NT2/D1 (cell line): ENCODE measurements at places on chromosomes 3 and 15.

DNA sequence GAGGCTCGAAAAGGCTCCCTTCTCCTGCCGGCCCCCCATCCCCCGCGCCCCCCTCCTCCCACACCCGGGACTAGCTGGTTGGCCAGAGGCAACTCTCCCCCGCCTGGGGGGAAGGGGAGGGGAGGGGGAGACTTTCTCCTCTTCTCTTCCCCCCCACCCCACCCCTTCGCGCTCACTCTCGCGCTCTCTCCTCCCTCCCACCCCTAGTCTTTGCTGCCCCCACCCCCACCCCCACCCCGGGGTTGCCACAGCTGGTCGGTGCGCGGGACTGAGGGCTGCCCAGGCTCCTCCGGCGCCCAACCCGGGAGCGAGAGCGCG lies 710 bp downstream of the MECOM start:
- DNase-seq: no peak

- DNase-seq: no peak
These were observed 24.7 kb downstream of the TUSC7 start for GRCh38 chr3:116734243-116734642.

DNA sequence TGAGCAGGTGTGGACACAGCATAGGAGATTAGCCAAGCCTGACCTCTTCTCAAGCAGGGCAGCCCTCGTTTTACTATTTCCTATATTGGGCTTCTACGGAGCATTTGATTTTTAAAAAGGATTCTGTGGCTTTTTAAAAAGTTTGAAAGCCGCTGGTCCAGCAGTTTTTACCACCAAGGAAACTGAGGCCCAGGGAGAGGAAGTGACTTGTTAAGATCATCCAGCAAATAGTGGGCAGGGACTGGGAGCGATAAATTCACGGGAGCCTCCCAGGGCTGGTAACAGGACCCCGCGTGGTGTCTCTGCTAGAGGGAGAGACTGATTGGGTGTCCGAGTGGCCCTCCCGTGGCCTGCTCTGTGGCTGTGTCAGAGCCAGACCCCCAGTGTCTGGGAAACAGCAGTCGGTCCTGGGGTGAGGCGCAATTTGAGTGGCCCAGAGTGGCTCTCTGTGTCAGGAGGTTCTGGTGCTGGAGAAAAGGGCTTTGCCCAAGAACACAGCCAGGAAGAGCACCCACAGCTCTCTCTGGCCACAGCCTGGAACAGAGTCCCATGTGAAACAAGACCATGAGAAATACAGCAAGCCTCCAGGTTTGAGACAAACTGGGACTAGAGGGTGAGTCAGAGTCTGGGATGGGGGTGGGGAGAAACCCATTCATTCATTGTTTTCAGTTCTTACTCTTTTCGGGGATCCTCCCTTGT lies 4.2 kb downstream of the FURIN start:
- DNase-seq: no peak

- DNase-seq: no peak
These were observed 756 bp upstream of the CAMK2N2 start for GRCh38 chr3:184261854-184262763.

- no peak for DNase-seq
These were observed 202.5 kb downstream of the TLE3 start for GRCh38 chr15:69895202-69895601.

- DNase-seq: no peak
These were observed 243.7 kb downstream of the UACA start for GRCh38 chr15:70519616-70520015.

- DNase-seq: peak; percentile 23
These were observed 126.8 kb upstream of the ARHGEF3 start for GRCh38 chr3:56928379-56929068.

DNA sequence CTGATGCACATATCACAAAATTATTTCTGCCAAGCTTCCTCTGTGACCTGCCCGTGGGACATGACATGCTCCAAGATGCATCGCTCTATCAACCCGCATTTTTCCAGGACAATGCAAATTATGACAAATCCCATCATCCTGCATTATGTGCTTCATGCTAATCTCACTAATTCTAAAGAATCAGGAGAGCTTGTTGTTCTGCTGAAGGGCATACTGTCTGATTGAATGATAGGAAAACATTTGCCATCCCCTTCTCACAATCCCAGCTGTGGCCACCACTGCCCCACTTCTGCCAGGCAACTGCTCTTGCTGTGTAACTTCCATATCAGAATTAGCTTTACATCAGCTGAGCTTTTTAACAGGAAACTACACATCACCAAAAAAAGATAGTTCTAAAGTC lies 203.5 kb upstream of the NANOGP8 start:
- DNase-seq: no peak

GRCh38 chr3:124823206-124823605 lies 64.0 kb downstream of the ITGB5 start:
- no peak for DNase-seq

- no peak for DNase-seq
These were observed 50.5 kb upstream of the CSPG4 start for GRCh38 chr15:75763137-75763611.

- no peak for DNase-seq
These were observed 309.5 kb downstream of the GAP43 start for GRCh38 chr3:115932807-115933206.

DNA sequence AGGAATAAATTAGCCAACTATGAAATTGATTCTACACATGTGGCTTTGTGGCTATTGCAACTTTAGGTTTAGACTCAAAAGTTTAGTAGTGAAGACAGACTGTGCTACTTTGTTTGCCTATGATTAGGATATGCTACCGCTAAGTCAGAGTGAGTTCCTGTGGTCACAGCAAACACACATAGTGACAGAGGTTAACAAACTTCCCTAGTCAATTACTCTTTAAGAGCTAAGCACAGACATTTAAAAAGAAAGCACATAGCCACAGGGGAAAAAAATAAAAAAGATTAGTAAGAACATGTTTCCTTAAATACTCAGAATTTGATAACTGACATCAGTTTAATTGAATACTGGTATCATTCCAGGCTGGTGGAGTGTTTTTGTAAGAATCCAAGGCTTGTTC lies 207.1 kb downstream of the GBE1 start:
- no peak for DNase-seq

- DNase-seq: no peak
These were observed 86.4 kb upstream of the ALDH1L1 start for GRCh38 chr3:126266850-126267168.

DNA sequence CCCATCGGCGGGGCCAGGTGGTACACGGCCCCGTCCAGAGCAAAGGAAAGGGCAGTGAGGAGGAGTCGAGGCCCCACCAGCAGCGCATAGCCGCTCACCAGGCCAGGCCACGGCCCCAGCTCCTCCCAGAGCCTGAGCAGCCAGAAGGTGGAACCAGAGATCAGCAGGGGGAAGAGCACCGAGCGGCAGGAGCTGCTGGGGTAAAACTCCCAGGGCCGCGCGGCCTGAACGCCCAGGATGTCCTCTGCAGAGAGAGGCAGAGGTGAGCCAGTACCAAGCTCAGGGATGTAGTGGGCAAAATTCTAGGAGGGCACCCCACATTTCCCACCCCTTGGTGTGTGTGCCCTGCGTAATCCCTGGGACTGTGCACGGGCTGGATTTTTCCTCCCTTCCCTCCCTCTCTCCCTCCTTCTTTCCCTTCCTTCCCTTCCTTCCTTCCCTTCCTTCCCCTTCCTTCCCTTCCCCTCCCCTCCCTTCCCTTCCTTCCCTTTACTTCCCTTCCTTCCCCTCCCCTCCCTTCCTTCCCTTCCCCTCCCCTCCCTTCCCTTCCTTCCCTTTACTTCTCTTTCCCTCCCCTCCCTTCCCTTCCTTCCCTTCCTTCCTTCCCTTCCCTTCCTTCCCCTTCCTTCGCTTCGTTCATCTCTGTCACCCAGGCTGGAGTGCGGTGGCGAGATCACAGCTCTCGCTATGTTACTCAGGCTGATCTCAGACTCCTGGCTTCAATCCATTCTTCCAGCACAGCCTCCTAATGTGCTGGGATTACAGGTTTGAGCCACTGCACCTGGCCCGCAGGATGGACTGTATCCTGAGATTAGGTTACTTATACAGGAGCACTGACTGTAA lies 6.3 kb upstream of the NCBP2 start:
- DNase-seq: no peak

DNA sequence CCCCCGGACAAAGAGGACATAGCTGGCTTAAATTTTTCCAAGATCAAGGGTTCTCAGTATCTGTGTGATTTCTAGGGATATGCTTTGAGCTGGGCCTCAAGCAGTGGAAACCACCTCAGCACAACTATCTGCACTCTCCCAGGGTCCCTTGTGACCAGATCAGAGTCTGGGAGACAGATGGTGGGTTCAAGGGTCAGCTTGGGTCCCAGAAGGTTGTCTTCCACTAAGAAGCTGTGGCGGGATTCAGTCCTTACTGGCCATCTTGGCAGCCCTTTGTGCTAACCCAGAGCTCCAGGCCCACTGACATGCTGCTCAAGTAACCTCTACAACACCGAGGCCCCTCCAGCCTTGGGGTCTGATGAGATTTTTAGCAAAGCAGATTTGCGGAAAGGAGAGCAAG lies 2.7 kb downstream of the INSYN1 start:
- no peak for DNase-seq

DNA sequence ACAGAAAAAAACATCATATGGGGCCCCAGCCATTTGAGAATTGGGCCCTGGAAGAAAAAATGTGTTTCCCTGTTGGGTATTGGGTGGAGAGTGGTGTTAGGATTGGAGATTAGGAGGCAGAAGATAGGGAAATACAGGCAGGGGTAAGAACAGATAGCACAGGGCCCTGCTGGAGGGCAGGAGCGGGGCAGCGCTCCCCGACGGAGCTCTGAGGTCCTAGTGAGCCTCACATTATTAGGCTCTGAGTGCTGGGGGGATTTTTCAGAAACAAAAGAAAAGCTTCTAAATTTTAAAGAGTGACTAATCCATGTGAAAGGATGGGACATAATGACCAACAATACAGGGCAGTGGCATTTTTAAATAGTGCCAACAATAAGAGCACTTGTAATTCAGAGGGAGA lies 241.2 kb downstream of the SOX2 start:
- DNase-seq: no peak

GRCh38 chr3:57949785-57950615 lies 58.2 kb upstream of the FLNB start:
- no peak for DNase-seq

DNA sequence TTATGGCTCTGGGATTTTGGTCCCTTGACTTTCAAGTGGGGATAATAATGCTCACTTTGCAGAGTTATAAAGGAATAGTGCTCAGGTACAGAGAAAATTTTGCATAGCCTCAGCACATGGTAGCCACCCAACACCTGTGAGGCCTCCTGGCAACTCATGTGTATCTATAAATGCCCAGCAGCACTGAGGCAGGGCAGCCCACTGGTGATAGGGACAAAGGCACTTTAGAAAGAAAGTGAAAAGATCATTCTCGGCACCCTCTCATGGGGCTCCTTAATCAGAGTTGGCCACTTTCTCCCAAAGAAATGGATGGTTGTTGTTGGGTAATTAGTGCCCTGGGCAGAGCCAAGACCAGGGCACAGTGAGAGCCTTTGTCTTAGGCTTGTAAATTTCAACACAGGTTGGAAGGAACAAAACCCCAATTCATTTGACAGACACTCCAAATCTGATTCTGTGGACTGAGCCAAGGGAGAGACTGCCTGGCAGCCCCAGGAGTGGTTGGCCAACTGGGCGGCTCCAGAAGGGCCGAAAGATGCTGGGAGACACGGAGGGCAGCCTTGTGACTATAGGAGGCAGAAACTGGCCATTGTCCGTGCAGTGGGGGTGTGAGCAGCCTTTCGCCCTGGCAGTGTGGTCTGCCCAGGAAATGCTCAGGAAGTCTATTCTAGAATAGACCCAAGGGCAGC lies 213.2 kb upstream of the RGMA start:
- DNase-seq: no peak

GRCh38 chr3:176987901-176988650 lies 209.2 kb downstream of the TBL1XR1 start:
- no peak for DNase-seq

DNA sequence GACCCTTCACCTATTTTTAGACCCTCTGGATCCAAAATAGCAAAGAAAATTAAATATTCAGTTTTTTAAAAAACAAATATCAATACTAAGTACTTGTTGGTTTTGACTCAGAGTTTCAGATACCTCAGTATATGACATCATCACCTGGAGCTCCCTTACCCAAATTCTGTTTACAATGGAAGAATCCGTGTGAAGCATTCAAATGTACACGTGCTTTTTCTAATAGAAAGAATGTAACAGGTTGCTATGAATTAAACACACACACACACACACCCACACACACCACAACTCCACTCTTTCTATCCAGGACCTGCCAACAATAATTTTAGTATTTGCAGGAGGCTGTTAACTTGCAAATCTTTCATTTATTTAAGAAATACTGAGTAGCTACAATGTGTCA lies 221.8 kb downstream of the THRB start:
- no peak for DNase-seq

GRCh38 chr15:77012868-77013267 lies 17.9 kb downstream of the PSTPIP1 start:
- DNase-seq: no peak

GRCh38 chr15:35680951-35681350 lies 135.0 kb upstream of the DPH6 start:
- DNase-seq: no peak

DNA sequence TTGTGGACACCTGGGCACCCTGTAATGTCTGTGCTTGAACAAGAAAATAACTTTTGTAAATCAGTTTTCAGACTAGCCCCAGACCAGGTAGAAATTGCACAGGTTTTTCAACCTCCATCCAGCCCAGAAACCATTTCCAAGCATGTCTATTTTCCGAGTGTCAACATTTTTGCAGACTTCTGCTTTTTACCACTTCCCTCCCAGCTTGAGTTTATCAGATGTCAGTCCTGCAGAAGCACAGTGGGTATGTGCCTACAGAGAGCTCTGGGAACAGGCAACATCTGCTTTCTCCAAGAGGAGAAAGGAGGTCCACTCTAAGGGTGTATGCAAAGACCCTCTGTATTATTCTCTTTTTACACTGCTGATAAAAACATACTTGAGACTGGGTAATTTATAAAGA lies 83.9 kb downstream of the LRRK1 start:
- DNase-seq: no peak

GRCh38 chr3:97384583-97384982 lies 380.0 kb upstream of the ARL6 start:
- DNase-seq: no peak

GRCh38 chr3:72847282-72847681 lies 963 bp downstream of the SHQ1 start:
- no peak for DNase-seq

GRCh38 chr15:91127236-91127955 lies 27.3 kb downstream of the SV2B start:
- no peak for DNase-seq

DNA sequence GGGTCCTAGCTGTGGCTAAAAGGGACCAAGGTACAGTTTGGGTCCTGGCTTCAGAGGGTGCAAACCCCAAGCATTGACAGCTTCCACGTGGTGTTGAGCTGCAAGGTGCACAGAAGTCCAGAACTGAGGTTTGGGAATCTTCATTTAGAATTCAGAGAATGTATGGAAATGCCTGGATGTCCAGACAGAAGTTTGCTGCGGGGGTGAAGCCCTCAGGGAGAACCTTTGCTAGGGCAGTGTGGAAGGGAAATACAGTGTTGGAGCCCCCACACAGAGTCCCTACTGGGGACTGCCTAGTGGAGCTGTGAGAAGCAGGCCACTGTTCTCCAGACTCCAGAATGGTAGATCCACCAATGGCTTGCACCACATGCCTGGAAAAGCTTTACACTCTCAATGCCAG lies 17.9 kb downstream of the RNF13 start:
- DNase-seq: no peak

GRCh38 chr3:79902151-79902550 lies 134.4 kb upstream of the ROBO1 start:
- DNase-seq: no peak

GRCh38 chr3:150729682-150730360 lies 26.1 kb upstream of the ERICH6 start:
- DNase-seq: no peak

- no peak for DNase-seq
These were observed 50.1 kb downstream of the UBE2E2 start for GRCh38 chr3:23253214-23253613.

GRCh38 chr3:141442446-141442845 lies 44.4 kb upstream of the RASA2 start:
- no peak for DNase-seq
